Testis (tissue), 5 donors: ENCODE measurements at places on chromosomes 13 and 19.
A peak's percentile ranks its signal among the peaks of the same experiment; 100 is the strongest.

DNA sequence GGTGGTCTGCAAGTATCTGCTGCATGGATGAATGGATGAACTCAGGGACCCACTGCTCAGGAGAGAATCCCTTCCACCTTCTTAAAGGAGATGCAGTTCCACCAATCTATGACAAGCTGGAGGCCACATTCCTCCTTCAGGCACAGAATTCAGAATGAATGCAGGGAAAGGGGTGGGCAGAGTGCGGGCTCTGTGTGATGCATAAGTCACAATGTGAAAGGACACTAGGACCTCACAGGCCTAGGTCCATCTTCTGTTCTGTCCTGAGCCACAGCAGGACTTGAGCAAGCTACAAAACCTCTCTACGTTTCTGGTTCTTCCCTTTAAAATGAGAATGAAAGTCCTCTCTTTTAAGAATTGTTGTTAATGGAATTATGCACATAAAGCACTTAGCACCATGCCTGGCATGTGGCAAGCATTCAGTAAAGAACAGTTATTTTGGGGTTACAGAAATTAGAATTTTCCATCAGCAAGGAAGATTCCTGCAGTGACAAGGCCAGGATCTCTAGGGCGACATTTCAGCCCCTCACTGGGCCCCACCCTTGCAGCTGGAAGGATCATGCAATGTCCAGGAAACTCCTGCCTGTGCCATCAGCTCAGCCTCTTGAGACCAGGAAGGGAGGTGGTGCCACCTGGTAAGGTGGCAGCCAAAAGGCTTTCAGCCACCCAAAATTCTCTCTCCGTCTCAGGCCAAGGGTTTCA, 38.7 kb downstream of the TSHZ3 start:
- H3K4me3 ChIP-seq: no peak overlapping the region
- no peak for DNase-seq
- H3K36me3 ChIP-seq: no peaks in the 10 kb centered on the region
- H3K4me1 ChIP-seq: peaks cover under 1% of the 10 kb centered on the region
- H3K27me3 ChIP-seq: no peaks in the 10 kb centered on the region

DNA sequence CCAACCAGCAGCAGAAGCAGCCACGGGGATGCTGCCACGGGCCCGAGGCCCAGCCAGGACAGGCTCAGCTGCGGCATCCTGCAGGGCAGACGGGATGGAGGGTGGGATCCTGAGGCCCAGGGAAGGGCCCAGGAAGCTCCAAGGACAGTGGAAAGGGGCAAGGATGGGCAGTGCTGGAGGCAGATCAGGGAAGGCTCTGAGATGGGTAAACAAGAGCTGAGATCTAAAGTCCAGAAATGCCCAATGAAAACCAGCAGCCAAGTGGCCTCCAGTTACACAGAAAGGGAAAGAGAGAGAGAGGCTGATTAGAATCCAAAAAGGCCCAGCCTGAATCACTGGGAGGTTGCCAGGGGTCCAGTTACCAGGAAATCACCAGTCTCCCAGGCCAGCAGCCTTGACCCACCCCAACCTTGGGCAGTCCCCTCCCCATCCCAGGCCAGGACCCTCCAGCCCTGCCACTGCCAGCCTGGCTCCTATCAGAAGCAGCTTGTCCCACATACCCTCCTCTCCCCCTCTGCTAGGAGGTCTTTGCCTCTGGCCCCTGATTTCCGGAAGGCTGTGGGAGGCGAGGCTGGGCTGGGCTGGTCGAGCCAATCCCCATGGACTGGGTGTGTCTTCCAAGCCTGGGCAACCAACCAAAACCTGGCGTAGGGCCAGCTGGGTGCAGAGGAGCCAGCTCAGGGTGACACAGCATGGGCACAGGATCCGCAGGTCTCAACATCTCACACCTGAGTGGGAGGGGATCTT, at the start of gene CYP4F11:
TSS of gene CYP4F11 (minus strand) at position 198 of the 747 bp plus-strand sequence. CDS start at position 77, 121 bp downstream.
- no peak within 1 kb of the TSS for H3K27ac ChIP-seq
- DNase-seq: peak; percentile 83
- no peaks in the 10 kb centered on the region for H3K36me3 ChIP-seq
- no peaks in the 10 kb centered on the region for H3K4me1 ChIP-seq
- H3K4me3 ChIP-seq: no peak within 1 kb of the TSS

DNA sequence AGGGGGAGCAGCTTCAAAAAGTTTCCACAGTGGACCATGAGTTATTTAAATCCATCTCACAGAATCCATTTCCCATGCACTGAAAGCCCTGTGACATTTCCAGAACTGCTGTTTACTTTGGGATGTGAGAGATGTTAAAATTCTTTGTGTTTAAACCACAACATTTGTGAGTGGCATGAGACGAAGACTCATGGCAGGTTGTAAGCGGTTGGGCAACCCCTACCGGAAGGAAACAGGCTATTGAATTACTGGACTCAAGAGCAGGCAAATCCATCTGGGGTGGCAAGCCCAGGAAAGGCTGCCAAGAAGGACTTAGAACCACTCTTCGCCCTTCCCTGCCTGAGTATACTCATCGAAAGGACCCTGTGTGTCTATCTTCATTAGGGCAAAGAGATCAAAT, 22.3 kb upstream of the CLDN10 start:
- H3K27ac ChIP-seq: no peak overlapping the region
- no peaks in the 10 kb centered on the region for H3K4me1 ChIP-seq
- no peak overlapping the region for H3K4me3 ChIP-seq
- DNase-seq: no peak

GRCh38 chr13:46571189-46571908, 18.4 kb downstream of the LRCH1 start:
- H3K36me3 ChIP-seq: no peaks in the 10 kb centered on the region
- H3K4me1 ChIP-seq: peaks cover 22% of the 10 kb centered on the region
- DNase-seq: no peak
- no peak overlapping the region for H3K4me3 ChIP-seq

- peak overlapping the region; percentile 8 for H3K27ac ChIP-seq
- H3K4me3 ChIP-seq: no peak overlapping the region
- H3K27me3 ChIP-seq: no peaks in the 10 kb centered on the region
Measured at GRCh38 chr13:39144941-39145533, 106.8 kb downstream of the NHLRC3 start.

DNA sequence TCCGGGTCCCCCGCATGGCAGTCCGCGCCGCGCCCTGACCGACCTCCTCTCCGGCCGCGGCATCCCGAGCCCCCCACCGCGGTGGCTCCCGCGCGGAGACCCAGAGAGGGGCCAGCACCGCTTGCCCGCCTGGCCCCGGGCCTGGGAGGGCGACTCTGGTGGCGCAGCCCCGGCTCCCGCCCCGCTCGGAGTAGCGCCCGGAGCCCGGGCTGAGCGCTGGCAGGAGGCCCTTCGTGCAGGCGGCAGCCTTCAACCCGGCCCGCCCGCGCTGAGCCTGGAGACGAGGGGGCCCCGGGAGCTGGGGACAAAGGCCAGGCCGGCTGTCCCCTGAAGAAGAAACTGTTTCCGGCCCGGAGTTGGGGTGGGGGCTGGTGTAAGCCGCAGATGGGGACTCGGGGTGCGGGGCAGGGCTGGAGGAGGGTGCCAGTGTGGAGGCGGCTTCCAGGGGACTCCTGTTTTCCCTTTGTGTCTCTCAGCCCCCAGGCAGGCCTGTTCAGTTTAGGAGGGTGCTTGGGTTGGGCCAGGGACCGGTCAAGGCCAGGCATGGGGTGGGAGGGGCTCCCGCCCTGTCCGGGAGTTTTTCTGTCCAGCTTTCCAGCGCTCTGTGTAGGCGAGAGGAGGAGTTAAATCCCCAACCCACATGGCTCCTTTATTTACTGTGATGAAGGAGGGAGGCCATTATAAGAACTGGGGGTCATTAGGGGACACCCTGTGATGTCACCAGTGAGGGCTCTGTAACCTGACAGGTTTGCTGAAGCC, 935 bp downstream of the LRP3 start:
- H3K4me1 ChIP-seq: peaks cover 8% of the 10 kb centered on the region
- peak; percentile 70 for DNase-seq
- H3K4me3 ChIP-seq: peak overlapping the region; percentile 76
- H3K27me3 ChIP-seq: no peaks in the 10 kb centered on the region

GRCh38 chr13:94312511-94313216, 166.8 kb downstream of the DCT start:
- no peaks in the 10 kb centered on the region for H3K27me3 ChIP-seq
- H3K36me3 ChIP-seq: no peaks in the 10 kb centered on the region
- no peak overlapping the region for H3K27ac ChIP-seq
- no peak overlapping the region for H3K4me3 ChIP-seq

- H3K4me3 ChIP-seq: no peak overlapping the region
- no peaks in the 10 kb centered on the region for H3K27me3 ChIP-seq
- DNase-seq: no peak
- no peak overlapping the region for H3K27ac ChIP-seq
Measured at GRCh38 chr13:94065741-94066140, 413.7 kb downstream of the DCT start.
